ENCODE measurements at places on chromosomes 12 and 14.

GRCh38 chr12:72677139-72677538 is 405.0 kb downstream of the TRHDE start:
- no peak for DNase-seq

DNA sequence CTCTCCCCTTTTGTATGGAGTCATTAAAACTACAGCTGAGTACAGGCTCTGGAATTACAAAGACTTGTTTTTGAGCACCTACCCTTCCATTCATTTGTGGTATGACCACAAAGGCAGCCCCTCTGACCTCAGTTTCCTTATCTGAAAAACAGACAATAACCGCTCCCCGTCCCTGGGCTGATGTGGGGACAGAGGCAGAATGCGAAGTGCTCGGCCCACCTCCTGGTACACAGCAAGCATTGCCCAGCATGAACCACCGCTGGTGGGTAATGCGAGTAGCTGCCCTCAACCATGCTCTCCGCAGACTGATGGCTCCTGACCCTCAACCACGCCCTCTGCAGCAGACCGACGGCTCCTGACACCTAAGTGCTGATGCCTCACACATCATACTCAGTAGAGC is 22.4 kb downstream of the P2RX2 start:
- DNase-seq = no peak

DNA sequence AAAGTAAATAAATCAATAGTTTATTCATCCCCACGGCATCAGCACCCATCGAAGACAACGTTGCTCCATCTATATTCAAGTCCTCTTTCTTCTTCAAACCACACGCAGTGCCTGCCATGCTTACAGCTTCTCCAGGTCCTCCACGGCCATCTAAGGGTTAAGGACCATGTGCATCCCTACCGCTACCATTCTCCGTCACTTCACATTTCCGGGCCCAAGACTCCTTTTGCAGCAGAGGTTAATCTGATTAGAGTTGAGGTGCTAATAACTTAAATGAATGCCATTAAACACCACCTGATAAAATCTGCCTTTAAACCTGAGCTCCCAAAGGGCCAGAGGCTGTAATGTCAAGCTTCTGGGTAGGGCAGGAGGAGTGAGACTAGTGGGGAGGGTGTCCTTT is 79.7 kb upstream of the CCND2 start:
- no peak for DNase-seq

DNA sequence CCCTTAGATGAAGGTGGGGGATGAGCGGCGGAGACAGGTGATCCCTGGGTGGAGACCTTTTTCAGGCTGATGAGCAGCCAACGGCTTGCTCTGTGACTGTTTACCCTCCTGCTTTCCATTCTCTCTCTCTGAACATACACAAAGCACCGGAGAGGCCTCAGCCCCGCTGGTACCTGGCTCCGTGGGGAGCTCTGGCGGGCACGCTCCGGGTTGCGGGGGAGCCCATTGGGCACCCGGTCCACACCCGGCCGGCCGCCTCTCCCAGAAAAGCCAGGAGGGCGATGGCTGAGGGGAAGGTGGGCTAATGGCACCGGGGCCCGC is 545 bp downstream of the SMARCC2 start:
- DNase-seq = no peak

GRCh38 chr14:57502586-57503254 is 9.1 kb upstream of the CCDC198 start:
- no peak for DNase-seq

DNA sequence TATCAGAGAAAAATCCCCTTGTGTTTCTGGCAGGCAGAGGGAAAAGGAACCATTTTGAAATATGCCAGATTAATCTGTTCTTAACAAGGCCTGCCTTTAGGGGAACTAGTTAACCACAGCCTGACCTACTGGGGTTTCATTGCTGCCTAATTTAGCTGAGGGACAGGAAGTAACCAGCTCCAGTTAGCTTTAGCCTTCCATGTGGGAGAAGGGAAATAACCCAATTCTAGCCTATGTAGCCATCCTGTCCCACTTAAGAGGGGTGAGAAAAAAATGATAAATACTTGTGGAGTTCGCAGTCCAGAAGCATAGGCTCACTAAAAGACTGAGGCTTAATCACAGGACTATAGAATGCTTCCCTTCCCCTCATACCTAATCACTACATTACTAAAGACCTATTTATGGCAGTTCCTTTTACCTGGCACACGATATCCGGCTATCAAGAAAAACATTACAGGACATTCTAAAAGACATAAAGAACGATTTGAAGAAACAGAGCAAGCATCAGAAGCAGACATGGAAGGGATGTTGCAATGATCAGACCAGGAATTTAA is 22.8 kb downstream of the COX8C start:
- DNase-seq = no peak

DNA sequence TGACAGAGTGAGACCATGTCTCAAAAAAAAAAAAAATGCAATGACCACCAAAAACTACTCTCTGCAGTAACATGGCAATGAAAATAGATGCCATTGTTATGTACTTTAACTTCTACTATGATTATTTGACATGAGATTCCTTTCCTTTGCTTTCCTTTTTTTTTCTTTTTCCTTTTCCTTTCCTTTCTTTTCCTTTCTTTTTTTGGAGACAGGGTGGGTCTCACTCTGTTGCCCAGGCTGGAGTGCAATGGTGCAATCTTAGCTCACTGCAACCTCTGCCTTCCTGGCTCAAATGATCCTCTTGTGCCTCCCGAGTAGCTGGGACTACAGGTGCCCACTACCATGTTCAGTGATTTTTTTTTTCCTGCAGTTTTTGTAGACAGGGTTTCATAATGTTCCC is 24.9 kb upstream of the ETFBKMT start:
- no peak for DNase-seq

GRCh38 chr12:53737093-53737808 is 10.0 kb upstream of the CALCOCO1 start:
- DNase-seq = no peak

- DNase-seq = no peak
These were observed 979.8 kb downstream of the VRK1 start for GRCh38 chr14:97776890-97777558.

DNA sequence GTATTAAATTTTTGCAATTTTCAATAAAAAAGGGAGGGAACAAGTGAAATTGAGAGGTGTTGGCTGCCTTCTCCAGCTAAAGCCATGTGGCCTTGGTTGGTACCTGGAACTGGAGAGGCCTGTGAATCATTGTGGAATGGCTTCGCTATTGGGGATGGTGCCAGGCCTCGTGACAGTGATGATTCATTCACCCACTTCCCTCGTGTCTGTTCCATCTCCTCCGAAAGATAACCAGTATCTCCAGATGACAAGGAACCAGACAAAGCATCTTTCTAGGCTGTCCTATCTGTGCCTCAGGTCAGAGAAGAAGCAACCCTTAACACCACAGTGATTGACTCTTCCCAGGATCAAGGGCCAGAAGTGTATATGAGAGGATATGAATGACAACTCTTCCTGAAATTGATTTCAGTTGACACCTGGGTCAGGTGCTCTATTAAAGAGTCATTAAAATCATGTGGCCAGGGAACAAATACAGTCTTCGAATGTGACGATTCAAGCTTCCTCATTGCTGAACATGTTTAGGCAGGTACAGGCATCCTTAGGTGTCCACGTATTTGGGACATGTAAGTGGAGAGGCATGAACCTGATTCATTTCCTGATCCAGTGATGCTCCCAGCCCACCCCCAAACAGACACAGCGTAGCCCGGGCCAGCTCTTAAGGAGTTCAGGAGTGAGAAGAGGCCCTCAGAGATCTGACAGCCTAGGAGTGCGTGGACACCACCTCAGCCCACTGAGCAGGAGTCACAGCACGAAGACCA is at the start of gene RNASE7:
Gene RNASE7 (plus strand): TSS at position 687 of the 758 bp plus-strand sequence. CDS start 631 bp downstream, outside the sequence.
- DNase-seq = no peak

GRCh38 chr12:121086781-121087295 is 45.8 kb upstream of the P2RX7 start:
- no peak for DNase-seq

DNA sequence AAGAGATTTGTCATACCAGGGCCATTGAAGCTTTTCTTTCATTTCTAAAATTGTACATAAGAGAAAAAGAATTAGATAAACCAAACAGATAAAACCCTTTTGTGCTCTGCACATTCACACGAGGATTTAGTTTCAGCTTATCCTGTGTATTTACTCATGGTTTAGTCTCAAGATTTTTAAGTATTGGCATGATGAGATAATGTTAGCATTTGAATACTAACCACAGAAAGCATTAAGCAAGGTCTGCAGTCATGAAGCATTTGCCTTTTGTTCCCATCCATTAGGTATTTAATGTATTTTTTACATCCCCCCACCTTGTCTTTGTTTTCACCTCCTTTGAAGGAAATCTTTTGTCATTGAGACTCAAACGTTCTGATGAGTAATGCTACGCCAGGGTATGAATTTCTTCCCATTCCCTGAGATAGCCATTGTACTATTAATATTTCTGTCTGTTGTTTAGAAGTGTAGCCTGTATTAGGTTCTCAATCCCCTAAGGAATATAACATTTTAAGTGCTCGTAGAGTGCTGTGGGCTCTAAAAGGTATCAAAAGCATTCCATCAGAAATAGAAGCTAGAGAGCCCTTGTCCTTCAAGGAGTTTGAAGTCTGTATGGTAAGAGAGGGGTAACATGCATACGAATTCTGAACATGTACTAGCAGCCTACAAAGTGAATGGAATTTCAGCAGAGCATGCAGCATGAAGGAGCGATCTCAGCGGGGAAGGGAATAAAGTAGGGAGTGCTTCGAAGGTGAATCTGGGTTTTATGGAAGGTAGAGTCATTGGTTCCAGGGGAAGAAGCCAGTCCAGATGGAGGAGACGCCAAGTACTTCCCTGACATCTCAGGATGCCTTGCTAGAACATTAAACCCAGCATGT is 22.3 kb downstream of the CRADD start:
- DNase-seq = no peak

DNA sequence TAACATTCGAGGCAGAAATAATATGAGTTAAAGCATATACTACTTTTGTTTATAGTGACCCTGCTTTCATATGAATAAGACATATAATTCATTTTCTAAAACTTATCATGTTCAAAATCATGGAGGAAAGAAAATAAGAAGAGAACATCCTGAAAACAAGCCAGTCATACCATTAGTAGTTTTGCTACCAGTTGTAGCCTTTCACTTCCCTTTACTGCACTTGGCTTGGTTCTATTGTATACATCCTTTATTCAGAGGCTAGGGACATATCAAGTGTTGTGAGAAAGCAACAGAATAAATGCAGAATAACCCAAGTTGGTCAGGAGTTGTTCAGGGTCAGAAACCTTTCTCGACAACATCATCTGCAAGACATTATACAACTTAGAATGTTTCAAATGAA is 598.7 kb downstream of the SOX5 start:
- no peak for DNase-seq

DNA sequence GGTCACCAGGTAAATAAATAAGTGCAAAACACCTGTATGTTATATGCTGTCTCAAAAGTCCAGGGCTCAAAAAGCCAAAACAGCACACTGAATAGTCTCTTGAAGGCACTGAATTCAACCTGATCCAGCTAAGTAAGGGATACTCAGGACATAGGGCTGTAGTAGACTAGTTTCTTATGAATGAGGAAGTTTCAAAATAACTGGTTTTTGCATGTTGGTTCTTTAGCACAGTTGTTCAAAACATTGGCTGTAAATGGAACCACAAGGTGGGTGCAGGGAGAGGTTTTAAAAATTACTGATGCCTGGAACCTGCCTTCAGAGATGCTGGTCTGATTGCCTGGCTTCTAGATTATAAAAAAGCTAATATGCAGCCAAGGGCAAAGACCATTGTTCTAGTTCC is 34.1 kb downstream of the NDUFA12 start:
- DNase-seq = no peak

- no peak for DNase-seq
These were observed 84.0 kb downstream of the ACTN1 start for GRCh38 chr14:68894802-68895703.

GRCh38 chr14:65972891-65973290 is 513.3 kb upstream of the CCDC196 start:
- no peak for DNase-seq
